NK-92 treated with Interleukin-12 subunit alpha and Interleukin-12 subunit beta, amount 100 ng/mL, for 24 hours (cell line): ENCODE measurements at places on chromosomes 12 and 14.
A peak's percentile ranks its signal among the peaks of the same experiment; 100 is the strongest.

DNA sequence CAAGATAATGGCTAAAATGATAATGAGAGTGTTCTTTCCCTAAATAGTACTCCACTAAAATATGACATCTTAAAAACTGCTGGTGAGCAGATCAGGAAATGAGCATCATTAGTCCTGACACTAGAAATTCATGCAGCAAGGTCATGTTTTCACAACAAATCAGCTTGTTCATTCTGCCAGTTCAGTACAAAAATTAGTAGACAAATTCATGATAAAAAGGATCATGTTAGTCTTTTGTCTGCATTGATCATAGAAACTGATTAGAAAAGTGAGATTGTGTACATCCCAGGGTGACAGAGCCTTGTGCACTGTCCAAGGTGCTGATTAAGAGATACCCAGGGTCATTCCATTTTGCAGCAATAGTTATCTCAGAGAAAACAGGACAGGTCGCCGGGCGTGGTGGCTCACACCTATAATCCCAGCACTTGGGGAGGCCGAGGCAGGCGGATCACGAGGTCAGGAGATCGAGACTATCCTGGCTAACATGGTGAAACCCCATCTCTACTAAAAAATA, 163.6 kb downstream of the RIMBP2 start:
- no peak for DNase-seq

DNA sequence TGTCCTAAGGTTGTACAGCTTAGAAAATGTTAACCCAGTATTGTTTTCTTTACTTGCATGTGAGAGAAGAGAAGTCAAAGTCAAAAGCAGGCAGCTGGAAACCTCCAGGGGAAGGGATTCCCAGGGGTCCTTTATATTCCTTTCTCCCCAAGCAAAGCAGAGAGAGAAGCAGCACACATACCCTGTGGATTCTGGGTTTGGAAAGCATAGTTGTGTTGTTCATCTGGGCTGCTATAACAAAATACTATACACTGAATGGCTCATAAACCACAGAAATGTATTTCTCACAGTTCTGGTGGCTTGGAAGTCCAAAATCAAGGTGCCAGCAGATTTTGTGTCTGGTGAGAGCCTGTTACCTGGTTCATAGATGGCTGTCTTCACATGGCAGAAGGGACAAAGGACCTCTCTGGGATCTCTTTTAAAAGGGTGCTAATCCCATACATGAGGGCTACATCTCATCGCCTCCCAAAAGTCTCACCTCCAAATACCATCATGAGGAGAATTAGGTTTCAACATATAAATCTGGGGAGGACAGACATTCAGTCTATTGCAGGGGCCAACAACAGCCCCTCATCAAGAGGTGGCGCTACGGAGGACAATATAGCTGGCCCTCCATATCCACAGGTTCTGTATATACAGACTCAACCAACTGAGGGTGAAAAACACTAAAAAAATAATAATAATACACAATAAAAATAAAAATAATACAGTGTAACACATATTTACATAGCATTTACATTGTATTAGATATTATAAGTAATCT, 19.3 kb upstream of the PCNX1 start:
- DNase-seq: no peak

DNA sequence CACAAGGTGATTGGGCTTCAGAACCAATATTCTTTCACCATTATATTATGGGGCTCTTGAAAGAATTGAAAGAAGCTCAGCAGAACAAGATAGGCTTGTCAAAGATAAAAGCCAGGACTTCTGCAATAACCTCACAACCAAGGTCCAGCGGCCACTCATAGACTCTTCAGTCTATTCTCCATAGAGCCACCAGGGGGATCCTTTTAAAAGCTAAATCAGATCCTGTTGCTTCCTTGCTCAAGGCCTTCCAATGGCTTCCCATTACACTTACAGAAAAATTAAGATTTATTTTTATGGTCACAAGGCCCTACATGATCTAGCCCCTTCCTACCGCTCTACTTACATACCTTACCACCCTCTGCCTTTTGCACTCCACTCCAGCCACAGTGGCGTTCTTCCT, 169.6 kb downstream of the C12orf42 start:
- DNase-seq: no peak

DNA sequence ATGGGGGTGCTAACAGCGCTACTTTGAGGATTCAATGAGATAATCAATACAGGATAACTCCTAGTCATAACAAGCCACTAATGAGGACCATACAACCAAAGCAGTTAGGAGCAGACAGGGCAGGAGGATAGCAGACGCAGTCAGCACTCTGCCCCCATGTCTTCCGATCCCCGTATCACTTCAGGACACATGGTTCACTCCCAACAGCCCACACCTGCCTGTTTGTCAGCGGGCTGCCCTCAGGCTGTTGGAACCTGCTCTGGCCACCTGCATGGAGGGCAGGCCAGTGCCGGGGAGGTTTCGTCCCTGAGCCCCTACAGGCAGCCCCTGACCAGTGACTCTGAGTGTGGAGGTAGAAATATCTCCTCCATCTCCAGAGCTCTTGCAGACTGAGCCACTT, 37.1 kb upstream of the LTBP2 start:
- no peak for DNase-seq

- no peak for DNase-seq
Observed at GRCh38 chr12:89390802-89391673, 38.7 kb upstream of the DUSP6 start.

- DNase-seq: no peak
Observed at GRCh38 chr14:81826081-81826480, 292.4 kb upstream of the SEL1L start.

- no peak for DNase-seq
Observed at GRCh38 chr14:104356738-104357688, 218.6 kb downstream of the KIF26A start.

DNA sequence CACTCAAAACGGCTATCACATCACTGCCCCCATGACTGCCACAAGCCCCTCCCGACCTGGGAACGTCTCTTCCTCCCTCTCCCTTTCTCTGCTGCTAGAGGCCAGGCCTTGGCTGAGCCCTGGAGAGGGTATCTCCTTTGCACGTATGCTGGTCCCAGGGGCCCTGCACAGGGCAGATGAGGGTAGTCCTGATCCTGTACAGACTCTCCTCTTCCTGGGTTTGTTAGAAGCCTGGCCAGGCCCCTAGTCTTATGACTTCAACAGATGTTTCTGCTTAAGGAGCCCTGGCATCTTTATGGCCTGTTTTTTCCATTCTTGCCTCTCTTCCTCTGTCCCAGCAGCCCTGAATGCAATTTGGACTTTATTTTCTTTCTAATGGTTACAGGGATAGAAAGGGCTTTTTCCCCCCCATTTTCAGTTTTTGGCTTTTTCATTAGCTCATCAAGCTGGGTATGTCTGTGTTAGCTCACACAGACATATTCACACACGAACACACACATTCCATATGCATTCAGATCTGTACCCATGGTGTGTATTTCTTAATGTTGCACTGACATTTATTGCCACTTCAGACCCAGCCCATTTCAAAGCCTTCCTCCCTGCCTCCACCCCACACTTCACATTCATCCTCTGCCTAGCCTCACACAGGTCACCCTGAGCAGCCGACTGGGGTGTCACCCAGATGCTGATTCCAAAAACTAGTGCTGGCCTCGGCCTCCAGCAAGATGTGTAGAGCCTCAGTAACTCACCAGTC, 203.2 kb downstream of the ZFP36L1 start:
- no peak for DNase-seq

- DNase-seq: peak; percentile 40
Observed at GRCh38 chr12:685388-685787, 22.1 kb upstream of the NINJ2 start.

GRCh38 chr12:40105265-40105514, 691 bp downstream of the SLC2A13 start:
- DNase-seq: no peak

DNA sequence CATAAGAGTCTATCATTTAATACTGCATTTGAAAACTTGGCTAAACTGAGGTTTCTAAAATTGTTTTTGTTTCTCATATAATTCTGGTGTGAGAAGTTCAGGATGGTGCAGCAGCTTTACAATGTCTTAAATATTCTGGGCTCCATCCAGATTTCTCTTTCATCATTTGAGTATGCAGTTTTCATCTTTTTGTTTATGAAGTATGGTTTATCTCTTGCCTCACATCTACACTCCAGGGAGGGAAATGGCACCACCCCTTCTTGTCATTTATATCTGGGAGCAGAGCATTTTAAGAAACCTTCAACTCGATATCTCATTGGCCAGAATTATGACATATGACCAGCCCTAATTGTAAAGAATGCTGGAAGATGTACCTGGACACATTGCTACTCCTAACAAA, 24.3 kb downstream of the GEMIN2 start:
- no peak for DNase-seq

- no peak for DNase-seq
Observed at GRCh38 chr12:55707219-55707671, 459 bp downstream of the ITGA7 start.

- DNase-seq: peak; percentile 20
Observed at GRCh38 chr12:123062681-123063486, 82.4 kb downstream of the ARL6IP4 start.

- DNase-seq: no peak
Observed at GRCh38 chr12:66085998-66086397, 44.6 kb downstream of the LLPH start.

DNA sequence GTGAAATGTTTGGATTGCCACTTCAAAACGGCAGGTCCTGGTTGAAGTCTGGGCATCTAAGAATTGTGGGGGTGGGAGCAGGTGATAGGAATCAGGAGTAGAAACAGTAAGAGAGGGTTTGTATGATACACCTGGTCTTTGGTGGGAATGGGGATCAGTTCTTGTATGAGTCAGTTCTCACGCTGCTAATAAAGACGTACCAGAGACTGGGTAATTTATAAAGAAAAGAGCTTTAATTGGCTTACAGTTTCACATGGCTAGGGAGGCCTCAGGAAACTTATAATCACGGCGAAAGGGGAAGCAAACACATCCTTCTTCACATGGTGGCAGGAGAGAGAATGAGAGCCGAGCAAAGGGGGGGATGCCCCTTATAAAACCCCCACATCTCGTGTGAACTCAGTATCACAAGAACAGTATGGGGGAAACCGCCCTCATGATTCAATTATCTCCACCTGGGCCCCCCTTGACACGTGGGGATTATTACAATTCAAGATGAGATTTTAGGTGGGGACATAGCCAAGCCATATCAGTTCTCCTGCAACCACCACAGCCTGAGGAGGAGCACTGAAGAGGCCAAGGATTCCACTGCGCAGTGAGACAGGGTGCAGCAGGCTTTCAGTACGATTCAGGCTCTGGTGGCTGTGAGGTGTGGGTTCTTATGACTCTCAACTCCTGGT, 52.1 kb downstream of the DRAM1 start:
- DNase-seq: no peak

- DNase-seq: no peak
Observed at GRCh38 chr12:452667-453210, 7.0 kb upstream of the B4GALNT3 start.

DNA sequence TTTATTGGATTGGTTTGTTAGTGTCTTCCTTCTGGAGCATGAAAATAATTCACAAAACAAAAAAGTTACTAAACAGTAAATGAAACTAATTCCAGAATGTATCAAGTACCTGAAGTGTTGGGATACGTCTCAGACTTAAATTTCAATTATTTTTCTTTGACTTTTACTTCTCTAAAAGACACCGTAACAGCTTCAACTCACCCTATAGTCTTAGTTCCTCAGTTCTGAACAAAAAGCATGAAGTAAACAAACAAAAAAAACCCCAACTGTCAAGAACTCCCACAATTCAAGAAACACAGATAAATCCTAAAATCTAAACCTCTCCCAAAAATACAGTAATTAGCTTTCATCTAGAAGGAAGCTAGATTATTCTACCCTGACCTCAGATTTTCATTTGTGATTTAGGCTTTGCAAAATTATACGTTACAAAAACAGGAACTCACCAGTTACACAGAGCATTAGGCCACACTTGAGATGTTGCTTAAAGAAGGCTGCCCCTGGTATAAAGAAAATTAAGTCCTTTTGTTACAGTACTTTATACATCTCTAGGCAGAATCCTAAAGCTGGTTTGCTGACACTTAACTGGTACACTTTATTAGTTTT, 10.2 kb downstream of the HEATR5A start:
- no peak for DNase-seq

- DNase-seq: no peak
Observed at GRCh38 chr12:64171715-64172114, 50.4 kb downstream of the KICS2 start.

- no peak for DNase-seq
Observed at GRCh38 chr12:67669217-67669933, 20.8 kb downstream of the DYRK2 start.

- no peak for DNase-seq
Observed at GRCh38 chr12:49903700-49904423, at the start of gene FAIM2. Gene FAIM2, minus strand, starts transcription at chr12:49903900. Its CDS starts 108 bp downstream, at chr12:49903792.

- no peak for DNase-seq
Observed at GRCh38 chr12:38139456-38139855, 177.1 kb upstream of the ALG10B start.

- DNase-seq: no peak
Observed at GRCh38 chr12:101963697-101964096, 86.3 kb downstream of the DRAM1 start.

DNA sequence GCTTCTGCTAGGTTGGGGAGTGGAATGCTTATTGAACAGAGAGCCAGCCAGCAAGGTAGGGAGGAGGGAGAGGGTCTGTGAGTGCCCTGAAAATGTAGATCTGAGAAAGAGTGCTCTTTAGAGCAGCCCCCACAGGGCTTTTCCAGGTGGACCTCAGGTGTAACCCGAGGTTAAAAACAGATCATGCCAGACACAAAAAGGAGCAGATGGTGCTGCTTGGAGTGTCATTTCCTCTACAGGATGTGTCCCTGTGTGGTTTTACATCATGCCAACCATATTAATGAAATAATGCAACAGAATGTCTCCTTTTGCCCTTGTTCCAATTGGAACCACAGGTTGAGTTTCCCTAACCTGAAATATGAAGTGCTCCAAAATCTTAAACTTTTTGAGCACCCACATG, 6.4 kb downstream of the SUSD6 start:
- DNase-seq: no peak

DNA sequence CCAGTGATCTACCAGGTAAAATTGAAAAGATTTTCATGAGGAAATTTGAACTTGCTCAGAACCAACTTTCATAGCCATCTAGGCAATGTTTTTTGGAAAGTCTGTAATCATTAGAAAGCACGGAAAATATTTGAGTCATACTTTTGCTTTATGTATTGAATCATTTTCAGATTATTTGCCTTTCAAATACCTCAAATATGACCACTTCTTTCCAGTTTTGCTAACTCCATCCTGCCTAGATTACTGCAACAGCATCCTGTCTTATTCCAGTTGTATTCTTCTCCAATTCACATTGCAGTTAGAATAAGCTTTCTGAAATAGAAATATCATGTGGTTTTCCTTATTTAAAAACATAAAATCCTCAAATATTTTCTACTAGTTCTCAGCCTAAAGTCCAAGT, 239.8 kb upstream of the FAR2 start:
- DNase-seq: no peak

DNA sequence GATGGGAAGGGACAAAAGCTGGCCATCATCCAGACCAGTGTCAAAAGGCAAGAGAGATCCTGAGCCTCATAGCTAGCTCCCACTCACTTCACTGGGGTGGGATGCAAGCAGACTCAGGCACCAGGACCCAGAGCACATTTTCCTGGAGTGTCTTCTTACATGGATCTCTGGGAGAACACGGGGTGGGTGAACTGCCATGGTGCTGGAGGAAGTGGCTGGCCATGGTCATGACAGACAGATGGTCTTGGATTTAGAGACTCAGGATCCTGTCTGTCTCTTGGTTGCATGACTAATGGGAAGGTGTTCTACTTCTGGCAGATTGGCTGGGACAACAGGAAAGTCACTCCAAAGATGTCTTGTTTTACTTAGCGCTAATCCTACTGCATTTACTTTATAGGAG, 311.5 kb downstream of the ATP23 start:
- no peak for DNase-seq

GRCh38 chr12:41053046-41053445, 135.1 kb upstream of the PDZRN4 start:
- no peak for DNase-seq
